Posterior vena cava (tissue), 2 donors: ENCODE measurements at places on chromosomes 2 and 18. TPM values are rescaled to one million over a fixed set of nuclear protein-coding genes. Genes with fewer than 3 reads are reported as not detected.

DNA sequence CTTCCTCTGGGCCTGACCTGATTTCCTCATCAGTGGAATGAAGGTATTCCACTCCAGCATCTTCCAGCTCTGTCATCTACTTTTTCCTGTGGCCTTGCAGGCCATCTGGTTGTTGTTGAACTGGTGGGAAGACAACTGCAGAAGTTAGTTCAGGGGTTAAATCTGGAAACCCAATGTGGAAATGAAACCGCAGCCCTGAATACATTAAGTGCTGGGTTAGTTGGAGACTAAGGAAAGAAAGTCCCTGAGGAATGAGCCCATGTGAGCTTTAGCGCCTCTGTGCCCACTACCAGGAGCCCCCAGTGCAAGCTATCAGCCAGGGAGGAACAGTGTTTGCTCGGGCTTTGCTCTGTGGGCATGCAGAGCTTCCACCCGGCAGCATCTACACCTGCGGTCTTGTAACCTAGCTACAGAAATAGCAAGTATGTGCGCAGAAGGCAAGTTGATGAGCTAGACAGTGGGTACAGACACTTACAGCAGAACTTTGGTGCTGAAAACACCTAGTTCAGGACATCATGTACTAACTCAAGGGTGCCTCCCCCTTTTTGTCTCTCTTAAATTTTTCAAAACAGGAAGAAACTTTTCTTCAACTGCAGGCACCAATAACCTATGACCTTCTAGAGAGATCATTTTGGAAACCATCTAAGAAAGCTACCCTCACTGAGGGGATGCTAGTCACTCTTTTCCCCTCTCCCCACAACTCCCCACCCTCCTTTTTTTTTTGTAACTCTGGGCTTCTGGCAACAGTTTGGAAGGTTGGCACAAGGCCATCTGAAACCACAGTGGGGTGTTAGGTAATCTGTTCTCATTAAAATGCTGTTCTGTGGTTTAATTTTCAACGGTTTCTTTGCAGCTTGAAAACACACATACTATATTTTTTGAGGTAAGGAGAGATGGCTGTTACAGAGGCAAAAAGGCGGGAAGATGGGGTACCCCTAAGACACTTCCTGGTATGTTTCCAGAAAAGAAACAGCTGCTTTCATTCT lies 18.3 kb upstream of the CXCR4 start:
- no peak for DNase-seq

DNA sequence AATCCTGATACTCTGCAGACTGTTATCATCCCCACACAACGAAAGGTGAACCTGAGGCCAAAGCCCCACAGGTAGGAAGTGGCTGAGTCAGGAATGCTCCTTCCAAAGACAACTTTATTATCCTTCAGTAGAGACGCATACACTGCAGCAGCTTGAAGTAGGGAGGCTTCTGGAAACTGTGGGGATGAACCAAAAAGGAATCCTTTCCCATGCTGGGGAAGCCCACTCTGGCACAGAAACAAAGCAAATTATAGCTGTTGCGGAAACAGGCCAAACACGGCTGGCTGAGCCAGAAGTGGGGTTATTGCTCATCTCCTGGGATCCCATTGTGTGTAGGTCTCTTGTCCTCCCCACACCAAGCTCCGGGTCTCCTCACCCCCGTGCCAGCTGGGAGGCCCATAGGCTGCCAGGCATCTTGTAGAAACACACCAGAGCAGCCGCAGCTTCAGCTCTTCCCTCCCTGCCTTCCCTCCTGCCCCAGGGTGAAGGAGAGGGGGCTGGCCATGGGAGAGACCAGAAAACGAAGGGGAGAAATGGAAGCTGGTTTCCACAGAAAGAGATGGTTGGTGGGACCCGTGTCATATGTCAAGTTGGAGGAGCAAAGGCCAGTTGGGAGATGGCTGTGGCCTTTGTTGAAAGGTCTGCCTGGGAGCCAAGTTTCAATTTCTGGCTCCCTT lies 176.9 kb upstream of the NABP1 start:
- DNase-seq = no peak

GRCh38 chr2:16142383-16143361 lies 202.3 kb downstream of the MYCN start:
- no peak for DNase-seq

GRCh38 chr2:239376351-239376750 lies 24.5 kb downstream of the HDAC4 start:
- DNase-seq = peak; percentile 58

DNA sequence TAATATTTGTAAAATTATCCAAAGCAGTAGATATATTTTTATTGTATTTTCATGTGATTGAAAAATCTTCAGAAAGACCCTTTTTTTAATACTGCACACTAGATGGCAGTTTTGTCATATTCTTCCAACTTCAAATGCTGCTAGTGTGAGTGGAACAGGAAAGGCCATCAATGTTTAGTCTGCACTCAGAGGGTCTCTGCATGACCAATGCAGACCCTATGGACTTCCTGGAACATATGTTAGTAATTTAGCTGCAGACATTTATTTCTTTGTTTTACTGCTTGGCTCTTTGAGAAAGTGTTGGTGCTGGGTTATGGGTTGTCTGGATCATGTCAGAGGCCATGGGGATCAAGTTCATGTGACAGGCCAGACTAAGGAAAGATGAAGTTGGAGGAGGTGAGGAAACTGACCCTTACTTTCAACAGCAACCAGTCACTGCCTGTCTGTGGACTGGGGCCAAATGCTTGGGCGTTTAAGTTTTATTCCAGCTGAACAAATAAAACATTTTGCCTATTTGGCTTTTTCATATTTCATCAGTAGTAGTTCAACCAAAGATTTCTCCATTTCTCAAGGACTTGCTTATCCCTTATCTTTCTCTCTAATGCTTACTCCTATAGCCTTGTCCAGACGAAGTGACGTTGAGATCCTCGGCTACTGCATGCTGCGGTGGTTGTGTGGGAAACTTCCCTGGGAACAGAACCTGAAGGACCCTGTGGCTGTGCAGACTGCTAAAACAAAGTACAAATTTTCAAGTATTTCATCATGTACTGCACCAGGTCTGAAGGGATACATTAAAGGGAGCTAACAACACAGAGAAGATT lies 84.8 kb downstream of the VRK2 start:
- DNase-seq = no peak

Gene CYP26B1
- 5.1 TPM for total RNA-seq

GRCh38 chr2:238202326-238203093 lies 985 bp downstream of the ILKAP start:
- no peak for DNase-seq

DNA sequence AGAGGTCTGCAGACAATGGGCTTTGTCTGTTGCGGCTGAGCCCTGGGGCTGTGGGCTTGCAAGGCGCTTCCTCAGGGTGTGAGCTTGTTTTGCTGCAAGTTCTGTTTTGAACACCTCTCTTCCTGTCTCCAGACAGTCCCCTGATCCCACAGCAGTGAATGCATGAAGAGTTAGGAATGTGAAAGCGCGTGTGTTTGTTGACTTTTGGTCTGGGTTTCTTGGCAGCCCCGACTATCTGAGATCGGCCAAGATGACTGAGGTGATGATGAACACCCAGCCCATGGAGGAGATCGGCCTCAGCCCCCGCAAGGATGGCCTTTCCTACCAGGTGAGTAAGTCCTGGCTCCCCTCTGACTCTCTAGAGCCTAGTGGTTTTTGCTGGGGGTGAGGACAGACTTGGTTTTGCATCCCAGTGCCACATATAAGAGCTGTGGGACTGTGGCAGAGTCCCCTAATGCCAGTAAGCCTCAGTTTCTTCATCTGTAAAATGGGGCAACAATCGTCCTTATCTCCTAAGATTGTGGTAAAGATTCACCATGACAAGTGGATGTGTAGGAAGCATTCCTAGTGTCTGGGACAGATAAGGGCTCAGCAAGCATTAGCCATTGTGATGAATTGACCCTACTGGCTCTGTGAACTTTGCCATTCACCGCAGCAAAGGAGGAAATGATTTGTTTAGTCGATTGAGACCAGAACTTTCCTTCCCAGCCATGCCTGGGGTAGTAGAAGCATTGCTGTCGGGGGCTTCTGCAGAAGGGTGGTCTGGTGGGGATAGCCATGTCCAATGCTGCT lies 3.0 kb downstream of the LBH start:
- DNase-seq = no peak

DNA sequence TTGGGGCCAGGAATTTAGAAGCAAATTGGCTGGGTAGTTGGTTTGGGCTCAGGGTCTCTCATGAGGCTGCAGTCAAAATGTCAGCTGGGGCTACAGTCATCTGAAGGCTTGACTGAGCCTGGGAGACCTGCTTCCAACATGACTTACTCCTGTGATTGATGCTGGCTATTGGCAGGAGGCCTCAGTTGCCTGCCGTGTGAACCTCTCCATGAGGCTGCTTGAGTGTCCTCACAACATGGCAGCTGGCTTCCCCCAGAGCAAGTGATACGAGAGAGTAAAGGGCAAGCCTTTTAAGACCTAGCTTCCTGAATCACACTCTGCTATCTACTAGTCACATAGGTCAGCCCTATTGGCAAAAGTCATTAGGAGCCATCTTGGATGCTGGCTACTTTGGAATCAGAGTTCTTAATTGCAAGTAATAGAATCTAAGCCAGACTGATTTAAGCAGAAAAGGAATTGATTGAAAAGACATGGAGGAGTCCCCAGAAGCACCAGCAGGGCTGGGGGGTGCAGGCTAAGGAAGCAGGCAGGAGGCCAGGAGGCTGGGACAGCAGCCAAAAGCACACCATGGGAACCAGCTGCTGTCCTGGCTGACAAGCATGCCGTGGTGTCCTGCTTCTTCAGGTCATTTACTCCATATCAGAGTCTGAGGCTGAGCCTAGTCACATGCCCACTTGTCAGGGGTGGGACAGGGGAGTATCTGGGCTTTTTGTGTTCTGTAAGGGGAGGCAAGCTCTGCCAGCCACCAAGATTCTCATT lies 7.8 kb upstream of the GIGYF2 start:
- peak; percentile 72 for DNase-seq

DNA sequence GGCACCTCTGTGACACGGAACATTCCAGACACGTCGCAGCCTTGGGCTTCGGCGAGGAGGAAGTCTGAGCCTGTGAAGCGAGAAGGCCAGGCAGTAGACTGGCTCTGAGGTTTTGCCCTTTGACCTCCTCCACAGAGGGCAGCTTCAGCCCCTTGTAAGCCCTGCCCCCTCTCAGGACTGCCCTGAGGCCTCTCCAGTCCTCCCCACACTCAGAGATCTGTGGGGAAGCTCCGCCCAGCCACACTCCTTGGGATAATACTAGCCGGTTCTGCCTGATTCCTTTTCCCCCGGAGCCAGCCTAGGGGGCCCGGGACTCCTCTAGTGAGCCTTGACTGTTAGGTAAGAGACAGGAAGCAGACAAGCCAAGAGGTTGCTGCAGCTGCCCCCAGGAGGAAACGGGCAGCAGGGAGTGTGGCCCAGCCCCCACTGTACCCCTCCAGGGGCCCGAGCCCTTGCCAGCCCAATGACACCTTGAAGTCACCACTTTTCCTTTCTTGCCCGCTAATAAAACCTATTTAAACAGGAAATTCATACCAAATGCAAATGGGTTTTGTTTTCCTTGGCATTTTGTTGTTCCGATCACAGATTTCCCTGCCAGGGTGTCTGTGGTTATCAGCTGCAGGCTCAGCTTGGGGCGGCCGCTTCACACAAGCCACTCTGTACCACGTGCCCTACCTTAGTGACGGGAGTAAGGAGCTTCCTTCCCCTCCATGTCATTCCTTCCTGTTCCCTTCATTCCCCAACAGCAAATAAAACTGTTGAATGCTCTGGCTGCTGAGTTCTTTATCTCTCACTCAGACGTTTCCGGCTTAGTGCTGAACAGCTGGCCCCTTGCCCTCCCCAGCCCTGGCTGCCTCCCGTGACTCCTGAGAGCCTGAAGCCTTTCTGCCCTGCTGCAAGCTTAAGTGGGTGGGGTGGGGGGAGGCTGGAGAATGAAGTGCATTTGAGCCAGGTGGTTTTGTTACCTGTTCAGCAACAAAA lies 124.7 kb downstream of the CABLES1 start:
- DNase-seq = peak; percentile 90

Gene GATA6
- total RNA-seq = 32.7 TPM

DNA sequence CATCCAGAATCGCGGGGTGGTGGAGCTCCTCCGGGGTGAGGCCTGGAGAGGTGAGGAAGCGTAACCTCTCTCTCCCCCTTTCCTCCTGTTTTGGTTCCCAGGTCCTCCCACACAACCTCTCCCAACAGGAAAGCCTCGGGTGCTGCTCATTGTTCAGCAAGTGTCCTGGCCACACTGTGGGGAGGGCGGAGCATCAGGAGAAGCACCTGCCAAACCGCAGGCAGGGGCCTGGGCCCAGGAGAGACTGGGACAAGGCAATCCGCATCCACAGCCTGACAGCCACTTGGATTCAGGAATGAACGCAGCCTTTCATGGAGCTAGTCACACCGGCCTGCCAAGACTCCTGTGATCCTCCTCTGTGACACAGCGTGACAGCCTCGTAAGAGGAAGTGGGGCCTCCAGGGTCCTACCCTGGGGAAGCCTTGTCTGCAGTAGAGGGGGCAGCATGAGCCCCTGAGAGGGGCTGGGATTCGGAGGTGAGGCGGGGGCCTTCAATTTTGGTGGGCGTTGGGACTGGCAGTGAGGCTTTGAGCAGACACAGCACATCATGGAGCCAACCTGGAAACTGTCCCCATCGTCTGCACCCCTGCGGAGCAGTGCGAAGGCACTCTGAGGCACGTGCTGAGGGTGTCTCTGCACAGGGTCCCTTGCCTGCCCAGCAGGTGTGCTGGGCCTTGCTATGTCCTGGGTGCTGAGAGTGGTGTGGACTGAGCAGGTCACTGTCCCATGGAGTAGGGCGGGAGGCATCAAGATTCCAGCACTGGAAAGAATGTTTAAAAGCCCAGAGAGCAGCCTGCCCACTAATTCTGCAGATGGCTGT lies 62.2 kb downstream of the EDAR start:
- DNase-seq = peak; percentile 68
